ENCODE measurements at places on chromosomes 1 and 21. TPM values are rescaled to one million over a fixed set of nuclear protein-coding genes. Genes with fewer than 3 reads are reported as not detected.

The ATAD3A gene
- total RNA-seq, result 25.1 TPM

DNA sequence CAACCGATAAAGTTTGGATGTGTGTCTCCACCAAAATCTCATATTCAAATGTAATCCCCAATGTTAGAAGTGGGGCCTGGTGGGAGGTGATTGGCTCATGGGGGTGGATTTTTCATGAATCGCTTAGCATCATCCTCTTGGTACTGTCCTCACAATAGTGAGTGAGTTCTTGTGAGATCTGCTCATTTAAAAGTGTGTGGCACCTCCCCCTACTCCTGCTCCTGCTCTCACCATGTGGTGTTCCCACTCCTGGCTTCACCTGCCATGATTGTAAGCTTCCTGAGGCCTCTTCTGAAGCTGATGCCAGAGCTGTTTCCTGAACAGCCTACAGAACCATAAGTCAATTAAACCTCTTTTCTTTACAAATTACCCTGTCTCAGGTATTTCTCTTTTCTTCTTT, 28.2 kb upstream of the PRDX6 start:
- no peak for DNase-seq

GRCh38 chr1:99707535-99708142, 58.8 kb downstream of the FRRS1 start:
- DNase-seq, result peak; percentile 77

The HSD3B2 gene
- not detected for total RNA-seq

GRCh38 chr1:3211582-3212375, 142.8 kb downstream of the PRDM16 start:
- peak; percentile 87 for DNase-seq

DNA sequence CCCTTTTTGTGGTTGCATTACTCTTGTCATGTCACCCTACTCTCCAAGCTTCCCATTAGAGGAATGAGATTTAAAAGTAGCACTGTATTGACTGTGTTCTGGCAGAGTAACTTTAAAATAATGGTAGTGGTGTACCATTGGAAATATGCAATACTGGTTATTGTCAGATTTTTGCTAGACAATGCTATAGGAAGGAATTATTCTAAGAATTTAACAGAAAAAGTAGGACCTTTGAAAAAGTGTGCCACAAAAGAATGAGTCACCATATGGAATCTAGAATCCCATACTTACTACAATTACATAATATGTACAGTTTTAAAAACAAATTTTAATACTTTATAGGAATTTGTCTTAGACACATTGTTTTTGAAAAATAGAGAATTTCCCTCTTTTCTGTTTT, 13.8 kb downstream of the MIER1 start:
- DNase-seq, result no peak

DNA sequence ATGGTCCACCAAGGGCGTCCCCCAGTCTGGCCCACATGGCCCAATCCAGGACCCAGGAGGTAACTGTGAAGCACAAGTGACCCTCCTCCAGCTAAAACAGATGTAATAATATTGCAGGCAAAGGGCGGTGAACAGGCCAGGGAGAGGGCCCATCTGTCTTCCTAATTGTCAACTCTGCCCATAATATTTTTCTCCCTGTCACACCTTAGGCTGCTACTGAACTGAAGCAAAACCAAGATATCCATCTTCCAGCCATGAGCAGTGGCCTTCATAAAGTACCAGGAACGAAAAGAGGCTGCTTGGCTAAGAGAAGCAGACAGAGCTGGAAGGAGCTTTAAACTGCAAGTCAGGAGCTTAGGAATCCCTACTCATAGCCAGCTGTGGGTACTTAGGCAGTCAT, 3.1 kb downstream of the KANK4 start:
- no peak for DNase-seq

DNA sequence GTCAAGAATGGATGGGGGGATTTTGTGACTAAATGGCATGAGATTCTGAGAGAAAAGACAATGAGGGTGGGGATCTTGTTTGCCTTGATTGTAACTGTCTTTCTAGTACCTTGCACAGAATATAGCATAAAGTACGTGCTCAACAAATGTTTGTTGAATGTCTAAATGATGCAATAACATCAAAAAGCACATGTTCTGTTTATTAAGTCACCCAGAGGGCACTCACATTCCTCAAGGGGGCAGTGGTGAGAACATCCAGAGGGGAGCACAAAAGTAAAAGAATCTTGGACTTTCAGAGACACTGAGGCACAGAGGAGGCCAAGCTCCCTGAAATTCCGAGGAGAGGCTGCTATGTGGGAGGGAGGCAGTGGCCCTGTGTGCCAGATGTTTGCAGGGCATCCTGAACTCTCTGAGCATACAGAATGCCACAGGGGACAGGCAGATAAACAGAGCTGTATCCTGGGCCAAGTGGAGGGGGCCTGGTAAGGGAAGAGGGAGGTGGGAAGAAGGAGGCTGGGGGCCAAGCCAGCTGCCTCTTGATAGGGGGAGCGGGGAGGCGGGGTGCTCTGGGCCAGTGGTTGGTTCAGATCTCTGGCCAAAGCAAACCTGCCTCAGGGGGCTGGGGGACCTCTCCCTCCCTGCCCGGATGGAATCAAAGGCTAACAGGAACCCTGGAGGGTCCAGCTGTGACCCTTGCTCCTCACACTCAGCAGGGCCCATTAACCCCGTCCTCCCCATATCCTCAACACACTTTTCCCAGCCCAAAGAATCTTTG, 6.5 kb upstream of the ATP1A2 start:
- peak; percentile 80 for DNase-seq

DNA sequence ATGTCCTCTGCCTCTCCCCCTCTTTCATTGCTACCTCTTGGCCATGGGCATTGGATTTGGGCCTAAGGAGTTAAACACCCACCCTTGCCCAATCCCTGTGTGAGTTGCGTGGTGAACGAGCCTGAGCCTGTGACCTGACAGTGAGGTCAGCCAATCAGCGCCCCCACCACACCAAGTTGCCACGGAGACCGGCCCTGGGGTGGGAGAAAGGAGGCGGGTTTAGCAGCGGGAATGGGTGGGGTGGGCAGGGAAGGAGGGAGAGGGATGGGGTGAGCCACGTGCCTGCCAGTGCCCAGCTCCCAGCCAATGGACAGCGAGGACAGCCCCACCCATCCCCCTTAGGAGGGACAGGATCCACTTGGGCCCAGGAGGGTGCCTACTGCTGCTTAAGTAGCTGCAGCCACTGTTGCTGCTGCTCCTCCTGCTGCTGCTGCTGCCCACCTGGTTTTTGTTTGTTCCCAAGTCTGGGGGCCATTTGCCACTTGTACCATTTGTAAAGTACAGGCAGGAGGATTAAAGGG, 9.5 kb downstream of the ZBTB7B start:
- DNase-seq, result peak; percentile 89

GRCh38 chr1:147077936-147078605, 94.2 kb downstream of the PRKAB2 start:
- DNase-seq, result no peak

GRCh38 chr1:40870135-40870728, 8.1 kb upstream of the CITED4 start:
- no peak for DNase-seq

GRCh38 chr1:51990478-51990965, at the start of gene RAB3B:
Gene RAB3B, minus strand, starts transcription at chr1:51990700. Its CDS starts 13,583 bp downstream, at chr1:51977117.
- peak; percentile 93 for DNase-seq

DNA sequence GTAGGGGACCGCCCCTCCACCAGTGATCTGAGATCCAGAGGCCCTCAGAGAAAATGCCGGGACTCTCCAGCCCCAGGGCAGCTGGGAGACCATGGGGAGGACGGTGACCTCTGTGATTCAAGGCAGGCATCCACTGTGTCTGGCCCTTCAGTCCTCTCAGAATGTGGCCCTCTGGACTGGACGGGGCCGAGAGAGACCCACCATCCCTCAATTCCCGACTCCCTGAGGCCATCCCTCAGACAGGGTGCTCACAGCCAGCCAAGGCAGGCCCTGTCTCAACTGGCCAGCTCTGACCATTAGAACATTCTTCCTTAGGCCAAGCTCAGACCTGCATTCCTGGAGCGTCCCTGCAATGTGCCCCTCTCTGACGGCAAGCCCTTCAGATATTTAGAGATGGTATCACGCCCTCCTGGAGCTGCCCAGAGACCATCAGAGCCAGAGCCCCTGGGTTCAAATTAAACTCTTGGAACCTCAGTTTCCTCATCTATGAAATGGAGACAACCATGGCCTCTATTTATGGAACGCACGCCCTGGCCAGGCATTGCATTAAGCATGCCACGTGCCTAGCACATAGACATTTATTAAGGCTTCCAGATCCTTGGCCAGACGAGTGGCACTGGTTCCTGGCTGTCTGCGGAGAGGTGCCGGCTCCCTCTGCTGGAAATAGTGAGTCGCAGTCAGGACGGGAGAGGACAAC, 9.6 kb upstream of the EPS8L3 start:
- peak; percentile 87 for DNase-seq

- no peak for DNase-seq
Measured at GRCh38 chr1:60196026-60196425, 122.5 kb upstream of the C1orf87 start.

GRCh38 chr1:11331036-11331944, 58.3 kb downstream of the UBIAD1 start:
- no peak for DNase-seq

DNA sequence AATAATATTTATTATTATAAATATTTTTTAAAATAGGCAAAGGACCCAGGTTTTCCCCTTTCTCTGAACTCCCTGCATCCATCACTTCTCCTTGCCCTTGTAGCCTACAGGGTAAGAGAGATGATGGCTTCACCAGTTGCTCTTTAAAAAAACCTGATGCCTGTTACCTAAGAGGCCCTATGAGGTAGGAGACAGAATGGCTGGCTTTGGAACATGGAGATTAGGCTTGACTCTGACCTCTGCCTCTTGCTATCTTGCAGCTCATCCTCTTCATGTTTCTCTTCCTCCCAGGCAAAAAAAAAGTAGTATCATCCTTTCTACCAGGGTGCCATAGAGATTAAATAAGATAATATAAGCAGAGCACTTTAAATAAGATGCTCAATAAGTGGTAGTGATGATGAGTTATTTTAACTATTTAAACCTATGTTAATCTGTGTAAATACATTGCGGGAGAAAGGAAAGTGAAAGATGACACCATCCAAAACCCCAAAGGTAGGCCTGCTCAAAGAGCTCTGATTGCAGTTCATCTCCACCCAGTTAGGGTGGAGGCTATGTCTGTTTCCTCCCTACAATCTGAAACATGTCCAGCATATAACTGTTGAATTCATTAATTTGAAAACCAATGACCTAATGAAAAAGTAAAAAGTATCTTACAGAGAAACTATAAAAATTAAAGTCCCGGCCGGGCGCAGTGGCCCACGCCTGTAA, 51.8 kb downstream of the RGS2 start:
- no peak for DNase-seq

- DNase-seq, result peak; percentile 87
Measured at GRCh38 chr1:33137800-33138199, 44.0 kb downstream of the TRIM62 start.

DNA sequence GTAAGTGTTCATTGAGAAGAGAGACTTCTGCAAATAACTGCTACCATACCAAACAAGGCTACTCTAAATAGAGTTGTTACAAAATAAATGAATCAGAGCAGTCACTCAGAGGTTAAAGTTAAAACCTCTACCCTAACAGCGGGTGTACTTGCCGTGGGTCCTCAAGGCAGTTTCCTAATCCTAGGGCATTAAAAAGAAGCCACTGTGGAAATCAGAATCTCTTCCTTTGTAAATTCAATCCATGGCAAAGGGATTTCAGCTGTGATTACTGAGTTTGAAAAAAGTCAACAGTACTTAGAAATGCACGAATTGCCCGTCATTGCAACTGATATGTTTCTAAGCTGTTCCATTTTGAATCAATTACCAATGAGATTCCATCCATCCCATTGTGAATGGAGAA, 13.5 kb downstream of the TBX15 start:
- DNase-seq, result no peak

- DNase-seq, result no peak
Measured at GRCh38 chr1:187977298-187977697, 1148.5 kb downstream of the PLA2G4A start.
